Caki2 (cell line): ENCODE measurements at places on chromosomes 11 and 22.
A peak's percentile ranks its signal among the peaks of the same experiment; 100 is the strongest.

GRCh38 chr11:6201481-6201880, 2.5 kb downstream of the OR52W1 start:
- no peak for DNase-seq

GRCh38 chr11:64148226-64148916, 17.5 kb downstream of the MACROD1 start:
- DNase-seq, result no peak

- no peak for DNase-seq
These were observed 11.7 kb downstream of the MICAL2 start for GRCh38 chr11:12122083-12122482.

DNA sequence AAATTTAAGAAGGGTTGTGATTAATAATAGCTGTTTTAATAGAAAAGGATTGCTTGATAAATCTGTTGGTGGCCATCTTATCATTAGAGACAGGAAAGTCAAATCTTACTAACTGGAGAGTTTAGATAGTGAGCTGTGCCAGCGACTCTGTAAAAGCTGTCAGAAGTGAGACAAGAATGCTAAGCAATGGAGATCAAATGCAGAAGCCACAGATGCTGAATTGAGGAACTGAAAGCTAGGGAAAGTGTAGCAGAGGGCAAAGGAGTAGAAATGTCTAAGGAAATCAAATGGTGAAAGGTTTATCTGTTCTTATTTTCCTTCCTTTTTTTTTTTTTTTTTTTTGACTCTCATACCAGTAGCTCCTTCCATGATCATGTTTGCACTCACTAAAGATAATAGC, 13.7 kb downstream of the MS4A13 start:
- no peak for DNase-seq

DNA sequence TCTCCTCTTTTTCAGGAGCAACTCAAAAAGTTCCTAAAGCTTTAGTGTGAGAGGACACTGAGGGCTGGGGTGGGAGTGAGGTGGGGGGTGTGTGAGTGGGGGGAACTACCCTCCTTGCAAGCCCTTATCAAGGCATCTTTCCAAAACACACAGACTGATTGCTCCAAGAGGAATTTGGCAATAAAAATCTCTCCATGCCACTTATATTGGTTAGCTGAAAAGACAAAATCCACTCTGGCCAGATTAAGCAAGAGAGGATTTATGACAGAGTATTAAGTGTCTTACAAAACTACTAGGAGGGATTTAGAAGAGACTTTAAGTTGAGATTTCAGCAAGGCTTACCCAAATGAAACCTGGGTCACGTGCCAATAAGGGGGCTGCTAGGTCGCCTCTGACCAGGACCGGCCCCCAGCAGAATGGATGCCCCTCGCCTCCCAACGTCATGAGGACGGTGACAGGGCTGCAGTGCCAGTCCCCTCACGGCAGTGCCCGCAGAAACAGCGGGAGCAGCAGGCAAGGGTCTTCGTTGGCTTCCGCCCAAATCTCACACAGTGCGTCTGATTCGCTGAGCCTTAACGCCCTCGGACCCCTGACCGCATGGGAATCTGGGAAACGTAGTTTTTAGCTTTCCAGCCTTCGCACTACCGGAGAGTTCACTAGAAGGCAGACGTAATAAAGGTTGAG, 22.1 kb upstream of the CTR9 start:
- DNase-seq, result no peak

DNA sequence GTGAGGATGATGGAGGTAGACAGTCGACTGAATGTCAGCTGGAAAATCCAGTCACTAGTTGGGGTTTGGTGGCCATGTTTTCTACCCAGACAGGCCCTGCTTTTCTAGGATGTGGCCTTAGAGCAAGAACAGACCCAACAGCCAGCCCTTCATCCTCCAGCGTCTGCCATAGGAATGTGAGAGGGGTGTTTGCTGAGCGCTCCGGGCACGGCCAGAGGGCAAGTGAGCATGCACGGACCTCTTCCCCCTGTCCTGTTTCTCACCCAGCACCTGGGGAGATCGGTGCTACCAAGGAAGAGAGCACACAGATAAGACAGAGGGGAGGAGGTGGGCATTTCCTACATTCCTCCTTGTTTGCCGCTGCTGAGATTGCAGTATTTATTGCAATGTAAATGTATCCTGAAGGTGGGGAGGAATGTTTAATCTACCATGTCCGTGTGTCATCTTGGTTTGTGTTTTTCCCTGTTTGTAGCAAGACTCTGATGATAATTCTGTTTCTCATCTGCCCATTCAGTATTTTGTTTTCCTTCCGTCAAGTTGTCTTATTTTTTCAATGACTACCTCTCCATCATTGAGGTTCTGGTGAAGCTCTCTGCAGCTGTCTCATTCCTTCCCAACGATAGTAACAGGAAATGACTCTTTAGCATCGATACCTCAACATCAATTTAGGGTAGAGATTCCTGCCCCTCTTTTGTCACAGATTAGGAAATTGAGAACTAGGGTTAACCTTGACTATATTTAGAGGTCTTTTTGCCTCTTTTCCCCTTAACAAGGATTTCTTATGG, 4.9 kb upstream of the ATF4 start:
- DNase-seq, result no peak

GRCh38 chr22:36325154-36326031, 62.4 kb downstream of the MYH9 start:
- peak; percentile 90 for DNase-seq

- no peak for DNase-seq
These were observed 663.4 kb upstream of the TENM4 start for GRCh38 chr11:80104191-80104590.

DNA sequence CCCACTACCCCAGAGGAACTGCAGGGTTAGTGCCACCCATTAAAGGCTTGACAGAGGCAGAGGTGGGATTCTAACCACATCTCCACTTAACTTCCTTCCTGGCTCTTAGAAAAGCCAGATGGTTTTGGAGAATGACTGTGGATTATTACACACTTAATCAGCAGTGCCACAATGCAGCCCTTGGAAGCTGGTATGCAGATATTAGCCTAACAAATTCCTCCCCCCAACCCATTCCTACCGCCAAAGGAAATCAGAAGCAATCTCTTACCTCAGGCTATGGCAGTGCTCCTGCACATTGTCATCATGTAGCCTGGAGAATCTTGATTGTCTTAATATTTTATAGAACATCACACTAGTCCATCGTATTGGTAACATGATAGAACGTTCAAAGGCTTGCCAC, 23.2 kb upstream of the NRGN start:
- DNase-seq, result no peak

GRCh38 chr22:46391486-46392136, 56.1 kb downstream of the TRMU start:
- no peak for DNase-seq

DNA sequence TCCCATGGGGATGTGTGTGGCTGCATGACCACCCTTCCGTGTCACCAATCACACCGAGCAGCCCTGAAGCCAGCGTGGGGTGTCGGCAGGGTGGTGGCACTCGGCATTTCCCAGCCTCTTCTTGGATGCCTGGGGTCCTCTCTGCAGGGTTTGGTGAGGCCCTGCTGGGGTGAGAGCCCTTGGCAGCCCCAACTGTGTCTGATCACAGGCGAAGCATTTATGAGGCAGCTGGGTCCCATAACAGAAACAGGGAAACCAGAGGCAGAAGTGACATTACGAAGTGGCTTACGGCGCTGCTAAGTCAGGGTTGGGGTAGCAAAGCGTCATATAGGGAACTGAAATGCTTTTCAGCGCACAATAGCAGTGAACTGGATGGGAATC, 92.3 kb upstream of the SEPTIN5 start:
- no peak for DNase-seq

DNA sequence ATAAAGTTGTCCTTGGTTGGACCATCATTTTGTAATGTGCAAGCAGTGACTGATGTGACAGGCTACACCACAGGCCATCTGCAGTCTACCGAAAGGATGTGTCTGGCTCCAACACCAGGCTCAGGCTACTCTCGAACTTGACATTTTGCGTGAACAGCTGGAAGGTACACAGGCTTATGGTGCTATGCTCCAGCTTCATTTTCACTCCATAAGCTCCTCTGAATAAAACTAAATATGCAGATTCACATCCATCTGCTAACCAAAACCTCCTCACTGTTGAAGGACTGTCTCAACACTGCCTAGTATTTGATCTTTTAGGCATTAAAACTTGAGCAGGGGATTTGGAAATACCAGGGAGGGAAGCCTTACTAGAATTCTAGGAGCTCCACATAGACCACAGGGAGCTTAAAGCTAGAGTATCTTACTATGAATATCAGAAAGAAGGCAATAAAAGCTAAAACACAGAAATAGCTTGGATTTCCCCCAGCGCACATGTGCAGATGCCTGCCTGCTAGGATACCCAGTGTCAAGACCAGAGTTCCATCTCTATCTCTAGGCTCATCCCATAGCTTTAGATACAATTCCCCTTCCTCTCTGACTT, 383.9 kb upstream of the FAT3 start:
- DNase-seq, result no peak

DNA sequence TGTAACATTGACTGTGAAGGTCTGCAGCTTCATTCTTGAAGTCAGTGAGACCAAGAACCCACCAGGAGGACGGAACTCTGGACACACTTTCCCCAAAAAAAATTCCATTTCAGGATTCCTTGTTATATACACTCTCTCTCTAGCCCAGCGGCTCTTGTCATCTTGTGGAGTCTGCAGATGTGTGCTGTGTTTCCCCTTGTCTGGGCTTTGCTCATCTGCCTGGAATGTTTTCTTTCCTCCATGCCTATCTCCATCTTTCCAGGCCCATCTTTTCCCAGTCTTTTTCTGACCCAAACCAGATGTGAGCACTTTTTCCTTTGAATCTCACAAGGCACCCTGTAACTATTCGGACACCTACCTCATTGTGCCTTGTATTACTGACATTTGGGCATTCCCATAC, 5.1 kb upstream of the DRG1 start:
- DNase-seq, result no peak

DNA sequence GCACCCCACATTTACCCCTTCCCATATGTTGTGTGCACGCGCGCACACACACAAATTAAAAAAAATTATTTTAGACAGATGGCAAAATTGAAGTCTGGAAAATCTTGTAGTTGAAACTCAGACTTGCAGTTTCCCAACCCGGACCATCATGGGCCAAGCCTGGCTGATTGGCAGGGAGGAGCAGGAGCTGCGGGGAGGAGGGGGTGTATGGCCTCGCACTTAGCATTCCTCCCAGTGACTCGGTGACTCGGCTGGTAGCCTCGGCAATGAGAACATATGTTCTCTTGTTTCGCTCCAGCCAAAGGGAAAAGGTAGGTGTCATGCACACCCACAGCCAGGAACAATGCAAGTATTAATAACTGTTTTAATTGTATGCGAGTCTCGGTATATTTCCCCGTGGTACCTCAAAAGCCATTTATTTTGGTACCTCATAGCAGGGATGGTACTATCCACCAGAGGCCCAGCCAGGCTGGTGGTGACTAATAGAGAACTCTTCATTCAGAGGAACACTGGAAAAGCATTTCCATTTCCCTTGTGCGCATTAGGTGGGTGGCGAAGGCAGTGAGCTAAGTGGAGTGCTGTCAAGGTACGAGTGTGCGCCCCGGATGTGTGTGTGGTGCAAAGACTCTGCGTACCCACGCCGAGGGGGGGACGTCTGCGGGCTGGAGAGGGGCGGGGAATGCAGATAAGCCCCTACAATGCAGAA, 92.5 kb downstream of the DSCAML1 start:
- no peak for DNase-seq

DNA sequence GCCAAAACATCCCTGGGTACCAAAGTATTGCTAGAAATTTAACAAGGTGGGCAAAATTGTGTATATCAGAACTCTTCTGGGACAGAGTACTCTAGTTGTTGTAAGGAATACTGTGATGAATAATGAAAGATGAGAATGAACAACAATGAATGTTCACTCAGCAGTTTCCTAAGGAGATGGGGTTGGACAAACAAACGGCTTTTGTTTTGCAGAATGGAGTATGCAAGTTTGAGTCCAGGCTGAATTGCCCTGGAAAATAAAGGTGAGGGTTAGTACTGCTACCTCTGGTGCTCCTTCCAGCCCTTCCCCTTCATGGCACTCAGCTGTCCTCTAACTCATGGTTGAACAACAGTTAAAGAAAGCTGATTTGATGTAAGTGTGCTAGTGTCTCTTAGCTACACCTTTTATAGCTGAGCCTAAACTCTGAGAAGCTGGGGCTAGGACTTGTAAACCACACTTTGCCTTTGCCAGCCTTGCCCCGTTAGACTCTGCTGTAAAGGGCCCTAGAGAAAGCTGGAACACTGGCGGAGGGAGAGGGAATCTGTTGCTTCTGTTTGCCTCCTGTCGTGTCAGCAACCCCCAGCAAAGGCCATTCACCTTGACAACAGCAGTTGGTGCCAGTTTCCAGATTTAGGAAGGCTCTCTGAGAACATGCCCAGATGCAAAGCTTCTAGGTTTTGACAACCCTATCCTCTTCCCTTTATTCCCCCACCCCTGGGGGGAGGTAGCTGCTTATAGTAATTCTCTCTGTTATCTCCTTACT, 41.2 kb upstream of the POLD3 start:
- no peak for DNase-seq
